ENCODE measurements at places on chromosomes 3 and 15.

DNA sequence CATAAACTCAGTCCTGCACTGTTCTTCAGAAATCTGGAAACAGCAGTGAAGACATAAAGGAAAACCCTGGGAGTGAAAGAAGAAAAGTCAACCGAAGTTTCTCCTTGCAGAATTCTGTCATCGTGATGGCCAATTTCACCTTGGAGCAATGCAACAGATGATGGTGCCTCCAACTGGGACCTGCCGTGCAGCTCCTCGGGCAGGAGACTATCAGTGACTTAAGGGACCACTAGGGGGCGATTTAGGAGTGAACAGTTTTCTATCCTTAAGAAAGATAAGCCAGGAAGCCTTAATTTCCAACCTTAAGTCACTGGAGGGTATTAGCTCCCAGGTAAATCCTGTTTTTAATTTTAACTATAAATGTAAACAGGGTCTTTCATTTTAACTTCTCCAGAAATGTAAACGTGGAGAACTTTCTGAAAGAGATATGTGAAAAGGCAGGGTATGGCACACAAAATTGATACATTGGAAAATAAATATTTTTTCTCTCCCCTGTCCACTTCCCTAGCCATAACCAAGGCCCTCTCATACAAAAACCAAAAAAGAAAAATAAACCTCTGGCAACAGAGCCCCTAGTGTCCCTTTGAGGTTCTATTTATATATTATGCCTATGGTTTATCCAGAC, 116.3 kb downstream of the PDZRN3 start:
- DNase-seq = no peak

GRCh38 chr3:136070334-136070733, 104.8 kb downstream of the PPP2R3A start:
- no peak for DNase-seq

DNA sequence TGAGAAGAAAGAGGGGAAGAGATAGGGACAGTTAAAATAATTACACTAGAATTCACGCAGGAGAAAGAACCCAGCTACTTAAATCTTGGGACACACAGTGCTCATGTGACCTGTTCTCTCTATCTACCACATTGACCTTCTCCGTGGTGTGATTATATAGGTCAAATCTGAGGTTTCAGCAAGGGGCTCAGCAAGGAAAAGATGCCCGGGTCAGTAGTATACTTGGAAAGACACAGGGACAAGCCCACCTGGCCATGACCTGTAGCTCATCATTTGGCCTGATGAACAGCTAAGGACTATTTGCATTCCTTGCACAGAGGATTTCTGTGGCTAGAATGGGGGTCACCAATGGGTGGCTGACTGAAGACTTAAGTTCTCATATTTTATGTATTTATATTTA, 71.9 kb downstream of the SSR3 start:
- DNase-seq = no peak

DNA sequence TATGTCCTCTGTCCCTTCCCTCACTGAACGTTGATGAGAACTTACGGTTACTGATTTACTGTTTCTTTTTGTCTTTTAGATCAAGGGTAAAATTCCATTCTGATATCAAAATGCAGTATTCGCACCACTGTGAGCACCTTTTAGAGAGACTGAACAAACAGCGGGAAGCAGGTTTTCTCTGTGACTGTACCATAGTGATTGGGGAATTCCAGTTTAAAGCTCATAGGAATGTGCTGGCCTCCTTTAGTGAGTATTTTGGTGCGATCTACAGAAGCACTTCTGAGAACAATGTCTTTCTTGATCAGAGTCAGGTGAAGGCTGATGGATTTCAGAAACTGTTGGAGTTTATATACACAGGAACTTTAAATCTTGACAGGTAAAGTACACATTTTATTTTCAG, 990 bp downstream of the MYNN start:
- DNase-seq = no peak

DNA sequence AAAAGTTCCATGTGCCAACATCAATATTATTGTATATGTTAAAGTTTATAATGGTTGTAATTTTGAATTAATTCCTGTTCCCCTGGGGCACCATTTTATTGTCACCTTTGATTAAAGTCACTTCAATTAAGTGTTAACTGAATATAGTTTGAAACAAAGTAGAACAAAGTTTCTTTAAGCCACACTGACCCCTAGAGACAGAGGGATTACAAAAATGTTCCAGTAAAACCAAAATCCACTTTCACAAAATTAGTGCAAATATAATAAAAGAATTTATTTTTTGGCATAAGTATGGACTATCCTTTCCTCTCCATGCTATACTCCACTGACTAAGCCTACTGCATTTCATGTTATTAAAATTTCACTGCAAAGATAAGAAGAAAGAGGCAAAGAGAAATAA, 123.9 kb downstream of the ZMAT3 start:
- DNase-seq = no peak

DNA sequence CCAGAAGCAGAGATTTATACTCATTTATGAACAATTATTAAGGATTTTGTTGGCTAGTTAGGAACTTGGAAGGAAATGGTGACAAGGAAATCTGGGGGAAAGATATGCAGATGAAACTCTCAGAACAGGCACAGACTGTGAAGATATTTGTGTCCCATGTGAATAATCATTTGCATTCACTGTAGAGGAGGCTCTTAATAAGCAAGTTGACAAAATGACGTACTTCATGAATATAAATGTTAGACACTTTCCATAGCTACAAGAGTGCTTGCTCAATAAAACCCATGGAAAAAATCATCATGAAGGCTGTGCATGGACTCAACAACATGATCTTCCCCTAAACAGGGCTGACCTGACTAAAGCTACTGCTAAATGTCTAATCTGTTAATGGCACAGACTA, 59.7 kb downstream of the MAP4 start:
- no peak for DNase-seq

DNA sequence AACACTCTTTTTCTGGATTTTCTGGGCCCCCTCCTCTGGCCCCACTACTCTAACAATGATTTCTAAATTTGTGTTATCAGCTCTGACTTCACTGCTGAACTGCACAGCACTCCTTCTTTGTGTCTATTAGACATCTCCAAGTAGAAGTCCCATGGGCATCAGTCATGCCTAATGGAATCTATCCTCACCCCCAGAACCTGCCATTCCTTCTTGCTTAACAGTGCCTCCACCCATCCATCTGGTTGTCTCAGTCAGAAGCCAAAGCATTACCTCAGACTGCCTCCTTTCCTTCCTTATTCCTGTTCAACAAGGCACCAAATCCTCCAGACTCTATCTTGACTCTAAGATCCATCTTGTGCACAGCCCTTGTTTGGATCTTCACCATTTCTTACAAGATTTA, 36.2 kb downstream of the SSR3 start:
- DNase-seq = no peak

- DNase-seq = no peak
These were observed 274.7 kb upstream of the CTNNB1 start for GRCh38 chr3:40924559-40925141.

DNA sequence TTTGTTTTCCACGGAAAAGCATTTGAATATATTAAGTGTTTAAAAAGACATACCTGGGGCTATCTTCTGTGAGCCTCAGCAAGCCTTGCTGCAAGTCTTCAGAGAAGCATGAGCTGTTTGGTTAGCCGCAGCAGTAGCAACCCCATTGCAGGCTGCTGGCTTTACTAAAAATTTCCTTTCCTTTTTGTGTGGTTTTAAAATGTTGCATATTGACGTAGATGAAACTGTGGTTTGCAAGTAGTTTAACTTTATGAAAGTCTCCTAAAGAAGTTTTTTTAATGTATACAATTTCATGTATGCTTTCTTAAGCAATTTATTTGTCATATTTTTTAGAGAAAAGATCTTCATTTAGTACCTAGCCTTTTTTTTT, at the start of gene GPR171:
Gene GPR171, minus strand, starts transcription at position 166 of the 370 bp plus-strand sequence. CDS start 3,830 bp downstream, outside the sequence.
- DNase-seq = no peak

- no peak for DNase-seq
These were observed 21.9 kb downstream of the PIK3CB start for GRCh38 chr3:138812806-138813205.

DNA sequence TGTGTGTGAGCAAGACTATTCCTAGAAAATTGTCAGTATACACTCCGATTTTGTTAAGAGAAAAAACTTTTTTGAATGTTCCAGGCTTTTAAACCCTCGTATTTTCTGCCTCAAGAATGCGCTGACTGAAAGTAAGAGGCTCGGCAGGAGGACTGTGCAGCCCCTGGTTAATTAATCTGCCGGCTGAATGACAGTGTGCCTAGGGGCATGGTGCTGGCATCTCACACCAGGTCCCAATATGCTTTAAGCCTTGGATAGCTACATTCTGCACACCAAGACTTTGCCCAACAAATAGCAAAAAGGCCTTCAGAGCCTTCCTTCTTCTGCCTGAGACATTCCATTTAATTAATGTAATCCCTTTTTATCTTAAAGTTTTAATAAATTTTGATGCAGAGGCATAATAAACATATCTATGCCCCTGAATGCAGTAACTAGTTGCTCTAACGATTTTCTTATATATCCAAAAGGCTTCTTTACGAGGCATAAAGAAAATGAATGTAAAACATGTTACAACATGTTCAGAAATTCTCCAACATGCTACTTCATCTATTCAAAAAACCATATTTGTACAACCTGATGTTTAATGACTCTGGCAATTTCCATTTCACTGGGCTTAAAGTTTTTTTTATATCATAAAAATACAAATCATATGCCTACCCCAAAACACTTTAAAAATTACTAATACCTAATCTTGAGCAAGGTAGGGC, 37.9 kb downstream of the DPH6 start:
- no peak for DNase-seq

GRCh38 chr3:126676919-126677705, 22.2 kb upstream of the TXNRD3 start:
- DNase-seq = no peak

GRCh38 chr3:37653466-37653865, 208.2 kb upstream of the CTDSPL start:
- DNase-seq = no peak

DNA sequence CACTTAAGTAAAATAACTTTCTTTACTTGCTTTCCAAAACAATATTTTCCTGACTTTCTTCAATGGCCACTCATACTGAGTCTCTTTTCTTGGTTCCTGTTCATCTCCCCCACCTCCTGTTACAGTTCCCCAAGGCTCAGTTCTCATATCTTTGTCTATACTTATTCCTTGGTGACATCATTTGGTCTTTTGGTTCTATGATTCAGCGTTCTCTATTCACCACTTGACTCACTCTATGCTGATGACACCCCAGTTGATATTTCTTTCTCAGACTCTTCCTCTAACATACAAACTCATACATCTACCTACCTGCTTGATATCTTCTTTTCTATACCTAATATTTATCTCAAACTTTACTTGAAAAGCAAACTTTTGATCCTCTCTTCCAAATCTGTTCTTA, 85.0 kb upstream of the P3H2 start:
- no peak for DNase-seq

- DNase-seq = no peak
These were observed 98.1 kb downstream of the DNAJB8 start for GRCh38 chr3:128368626-128369025.
